Right ventricle myocardium superior (tissue), 1 donor: ENCODE measurements at places on chromosomes 11 and 22. TPM values are rescaled to one million over a fixed set of nuclear protein-coding genes. Genes with fewer than 3 reads are reported as not detected.

- no peak for DNase-seq
Measured at GRCh38 chr22:19928207-19928606, 13.4 kb upstream of the COMT start.

- DNase-seq = no peak
Measured at GRCh38 chr22:44451016-44451415, 47.0 kb downstream of the RTL6 start.

Gene C11orf91
- not detected for total RNA-seq

DNA sequence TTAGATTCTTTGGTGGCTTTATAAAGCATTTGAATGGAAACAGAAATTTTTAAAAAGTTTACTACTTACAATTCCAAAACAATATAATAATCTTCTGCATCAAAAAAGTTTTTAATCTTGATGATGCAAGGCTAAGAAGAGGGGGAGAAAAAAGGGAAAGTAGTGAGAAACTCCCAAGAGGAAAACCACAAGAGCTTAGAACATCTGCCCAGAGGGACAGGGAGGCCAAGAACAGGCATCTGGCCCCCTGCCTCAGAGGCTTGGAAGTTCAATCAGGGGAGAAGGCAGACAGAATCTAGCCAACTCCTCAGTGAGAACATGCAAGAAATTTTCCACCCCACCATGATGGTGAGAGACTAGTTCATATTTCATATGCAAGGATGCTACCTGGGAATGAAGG, 23.8 kb upstream of the TTC28 start:
- no peak for DNase-seq

DNA sequence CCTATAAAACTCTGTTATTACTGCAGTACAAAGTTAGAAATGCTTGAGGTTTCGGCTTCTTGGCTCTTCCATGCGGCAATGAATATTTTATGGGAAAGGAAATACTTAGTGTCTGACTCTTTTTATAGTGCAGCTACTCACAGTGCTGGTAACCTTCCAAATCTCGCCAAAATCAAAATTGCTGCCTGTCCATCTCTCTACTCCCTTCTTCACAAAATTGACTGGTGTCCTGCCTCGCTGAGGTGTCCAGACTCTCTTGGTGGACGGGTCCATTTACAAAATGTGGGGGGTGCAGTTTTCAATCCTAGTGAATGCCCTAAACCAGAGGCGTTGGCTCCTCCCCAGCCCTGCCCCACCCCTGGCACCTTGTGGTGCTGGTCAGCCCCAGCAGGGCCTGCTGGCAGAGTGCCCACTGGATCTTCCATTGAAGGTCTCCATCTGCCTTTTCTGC, 73.5 kb downstream of the ZBTB16 start:
- DNase-seq = peak; percentile 64

Gene ASCC2
- 28.5 TPM for total RNA-seq

Gene OR51B4
- total RNA-seq = not detected

DNA sequence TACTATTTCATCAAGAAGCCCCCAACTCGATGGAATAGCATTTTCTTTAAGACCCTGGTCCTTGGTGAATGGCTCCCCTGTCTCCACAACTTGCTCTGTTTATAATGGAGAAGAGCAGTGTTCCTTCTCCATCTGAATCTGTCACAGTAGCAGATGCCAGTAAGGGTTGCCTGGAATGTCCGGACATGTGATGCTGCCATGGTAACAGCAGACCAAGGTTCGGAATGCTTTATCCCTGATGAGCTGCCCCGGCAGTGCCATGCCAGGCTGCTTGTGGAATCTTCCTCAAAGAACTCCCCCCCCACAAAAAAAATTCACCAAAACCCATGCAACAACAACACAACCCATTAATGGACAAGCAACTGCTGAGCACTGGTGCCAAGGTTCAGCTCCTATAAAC, 72.5 kb downstream of the KCNC1 start:
- DNase-seq = no peak

Gene FGF19
- total RNA-seq = not detected

Gene TMEM151A
- not detected for total RNA-seq

DNA sequence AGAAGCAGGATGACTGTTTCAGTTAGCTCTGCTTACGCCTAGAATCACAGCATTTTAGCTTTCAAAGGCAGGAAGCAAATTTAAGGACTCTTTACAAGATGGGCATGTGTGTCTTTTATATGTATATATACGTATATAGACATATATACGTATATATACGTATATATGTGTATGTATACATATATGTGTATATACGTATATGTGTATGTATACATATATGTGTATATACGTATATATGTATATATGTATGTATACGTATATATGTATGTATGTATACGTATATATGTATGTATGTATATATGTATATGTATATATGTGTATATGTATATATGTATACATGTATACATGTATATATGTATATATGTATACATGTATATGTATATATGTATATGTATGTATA, 111.1 kb downstream of the FBXO7 start:
- no peak for DNase-seq

GRCh38 chr22:35736701-35737100, 19.0 kb downstream of the APOL5 start:
- DNase-seq = no peak

Gene CABP4
- total RNA-seq = 0.75 TPM

GRCh38 chr11:75537740-75538139, 12.0 kb upstream of the GDPD5 start:
- no peak for DNase-seq

DNA sequence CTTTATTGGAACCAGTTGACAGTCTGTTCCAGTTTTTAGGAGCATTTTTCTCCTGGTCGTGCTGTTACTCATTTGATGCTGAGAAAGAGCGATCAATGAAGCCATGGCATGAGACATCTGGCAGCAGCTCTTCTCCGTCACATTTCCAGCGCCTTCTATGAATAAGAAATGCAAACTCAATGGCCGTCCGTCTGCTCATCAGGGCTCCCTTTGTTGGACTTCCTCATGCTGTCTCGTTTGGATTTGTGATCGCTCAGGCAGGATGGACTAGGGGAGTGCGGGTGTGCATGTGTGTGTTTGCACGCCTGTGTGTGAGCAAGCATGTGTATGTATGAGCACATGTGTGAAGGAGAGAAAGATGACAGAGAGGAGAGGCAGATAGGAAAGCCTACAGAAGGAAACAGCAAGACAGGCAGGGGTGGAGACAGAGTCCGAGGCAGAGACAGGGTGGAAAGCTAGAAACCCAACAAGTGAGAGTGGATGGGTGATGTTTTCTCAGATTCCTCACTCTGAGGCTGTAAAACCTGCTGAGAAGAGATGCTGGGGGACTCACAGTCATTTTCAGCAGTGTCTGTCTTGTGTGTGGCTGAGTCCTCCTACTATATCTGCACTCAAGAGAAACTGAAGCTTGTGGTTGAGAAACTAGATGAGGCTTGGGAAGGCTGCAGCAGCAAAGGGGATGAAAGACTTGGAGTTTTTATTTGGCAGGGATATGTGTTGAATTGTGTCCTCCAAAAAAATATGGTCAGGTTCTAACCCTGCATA, 56.0 kb upstream of the CLMP start:
- DNase-seq = no peak

DNA sequence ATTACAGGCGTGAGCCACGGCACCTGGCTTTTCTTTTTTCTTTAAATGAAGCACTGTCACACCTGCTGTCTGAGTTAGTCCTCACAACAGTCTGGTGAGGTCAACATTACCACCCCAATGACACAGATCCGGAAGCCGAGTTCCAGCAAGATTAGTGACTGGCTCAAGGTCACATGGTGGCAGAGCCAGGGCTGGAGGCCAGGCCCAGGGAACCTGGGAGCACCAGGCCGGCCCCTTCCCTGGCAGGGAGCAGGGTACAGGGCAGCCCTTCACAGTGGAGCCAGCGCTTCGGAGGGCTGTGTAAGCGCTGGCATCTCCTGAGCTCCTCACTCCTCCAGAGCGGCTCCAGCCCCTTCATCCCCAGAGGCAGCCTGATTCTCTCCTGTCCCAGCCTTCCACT, 118.7 kb downstream of the ST3GAL4 start:
- DNase-seq = peak; percentile 55

Gene KCNK7
- total RNA-seq = 0.81 TPM

GRCh38 chr22:41538583-41538982, 5.7 kb downstream of the POLR3H start:
- DNase-seq = no peak

GRCh38 chr22:17796695-17797094, 22.4 kb upstream of the BID start:
- DNase-seq = no peak

DNA sequence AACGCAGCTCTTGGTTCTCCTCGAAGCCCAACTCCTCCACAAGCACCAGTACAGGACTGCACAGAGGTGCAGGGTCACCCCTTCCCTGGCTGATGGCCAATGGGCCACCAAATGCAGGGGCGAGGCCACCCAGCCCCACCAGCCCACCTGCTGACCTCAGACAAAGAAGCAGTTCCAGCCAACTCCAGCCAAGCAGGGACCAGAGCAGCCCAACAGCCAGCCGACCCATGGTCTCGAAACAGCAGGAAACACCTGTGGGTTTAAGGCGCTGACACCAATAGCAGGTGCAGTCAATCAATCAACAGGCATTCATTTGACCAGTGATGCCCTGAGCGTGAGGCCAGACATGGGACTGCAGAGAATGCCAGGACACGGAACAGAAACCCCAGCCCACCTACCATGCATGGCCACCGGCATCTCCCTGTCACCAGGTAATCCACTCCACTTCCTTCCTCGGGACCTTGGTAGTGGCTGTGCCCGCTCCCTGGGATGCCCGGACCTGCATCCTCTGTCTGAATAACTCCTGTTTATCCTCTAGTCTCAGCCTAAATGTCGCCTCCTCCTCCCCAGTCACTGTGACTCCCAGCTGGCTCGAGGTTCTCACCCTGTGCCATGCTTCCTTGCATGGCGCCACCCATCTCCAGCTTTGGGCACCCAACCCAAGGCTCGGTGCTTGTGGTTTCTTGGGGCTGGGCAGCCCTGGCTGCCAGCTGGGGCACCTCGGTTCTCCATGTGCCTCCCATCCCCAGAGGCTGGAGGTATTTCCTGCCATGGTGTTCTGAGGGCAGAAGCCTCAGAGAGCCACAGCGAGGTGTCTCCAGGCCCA, 1475.4 kb downstream of the BRD1 start:
- DNase-seq = peak; percentile 10

DNA sequence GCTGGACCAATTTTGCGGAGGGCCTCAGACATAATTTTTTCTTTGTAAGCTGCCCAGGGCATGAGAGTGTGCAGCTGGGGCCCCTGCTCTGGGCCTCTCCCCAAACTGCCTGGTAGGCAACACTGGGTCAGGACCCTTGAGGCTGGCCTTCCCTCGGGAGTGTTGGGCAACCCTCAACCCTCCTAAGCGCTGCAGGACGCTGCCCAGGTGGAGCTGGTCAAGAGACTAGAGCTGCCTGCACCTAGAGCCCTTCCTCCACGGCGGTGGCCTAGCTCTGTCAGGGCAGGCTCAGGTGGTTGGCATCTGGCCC, 505 bp upstream of the TMEM132A start:
- DNase-seq = no peak

- peak; percentile 95 for DNase-seq
Measured at GRCh38 chr11:43987384-43988039, 45.1 kb downstream of the C11orf96 start.

DNA sequence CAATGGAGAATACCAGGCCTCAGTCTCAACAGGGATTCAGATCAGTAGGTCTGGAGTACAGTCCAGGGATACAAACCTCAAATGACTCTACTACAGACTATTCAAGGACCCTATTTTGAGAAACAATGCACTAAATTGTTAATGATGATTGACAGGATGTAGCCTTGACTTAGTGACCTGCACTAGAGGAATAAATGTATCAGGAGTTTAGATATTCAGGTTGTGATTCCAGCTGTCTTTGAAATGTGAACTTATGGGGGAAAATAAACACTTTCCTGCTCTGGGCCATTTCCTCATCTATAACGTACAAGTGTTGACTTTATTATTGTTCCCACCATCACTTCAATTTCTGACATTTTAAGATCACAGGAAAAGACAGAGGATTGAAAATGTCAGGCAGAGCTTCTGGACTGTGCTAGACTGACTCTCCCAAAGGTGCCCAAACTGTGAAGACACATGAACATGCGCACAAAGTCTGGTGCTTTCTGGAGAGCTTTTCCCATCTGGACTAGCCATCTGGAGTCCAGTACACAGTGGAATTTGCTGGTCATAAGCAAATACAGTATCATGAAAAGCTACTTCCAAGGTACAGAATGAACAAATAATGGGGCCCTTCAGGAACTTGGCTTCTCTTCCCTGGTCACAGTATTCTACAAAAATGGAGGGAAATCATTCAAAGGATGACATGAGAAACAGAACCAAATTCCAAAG, 110.4 kb downstream of the USP35 start:
- DNase-seq = no peak

Gene PAX6
- total RNA-seq = not detected

GRCh38 chr11:67382276-67383136, 9.1 kb upstream of the CLCF1 start:
- peak; percentile 88 for DNase-seq

- no peak for DNase-seq
Measured at GRCh38 chr11:69971741-69972140, 106.4 kb upstream of the ANO1 start.

GRCh38 chr11:103730131-103730940, 306.1 kb upstream of the DDI1 start:
- DNase-seq = no peak

GRCh38 chr22:35846804-35847203, 129.1 kb downstream of the APOL5 start:
- no peak for DNase-seq

DNA sequence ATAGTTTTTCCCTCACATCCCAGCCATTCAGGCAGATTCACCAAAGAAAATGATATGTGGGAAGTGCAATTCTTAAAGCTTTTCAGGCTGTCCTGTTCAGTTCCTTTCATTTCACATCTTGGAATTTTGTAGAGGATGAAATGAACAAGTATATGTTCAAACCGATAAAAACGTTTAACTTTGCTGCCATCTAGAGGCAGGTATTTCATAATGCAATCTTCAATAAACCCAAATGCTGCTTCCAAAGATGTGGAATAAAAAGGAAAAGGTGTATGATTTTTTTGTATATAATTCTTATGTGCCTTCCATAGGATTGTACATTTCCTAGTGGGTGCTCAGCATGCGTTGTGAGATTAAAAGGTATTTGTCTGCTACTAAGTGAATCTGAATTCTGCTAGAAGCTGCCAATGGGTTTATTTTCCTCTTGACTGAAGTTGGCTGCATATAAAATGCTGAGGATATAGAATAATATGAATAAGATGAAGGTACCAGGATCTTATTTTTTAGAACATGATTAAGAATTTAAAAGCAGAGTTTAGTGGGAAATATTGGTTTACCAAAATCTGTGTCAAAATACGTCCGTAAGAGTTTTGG, 199.3 kb downstream of the PGR start:
- DNase-seq = no peak

- no peak for DNase-seq
Measured at GRCh38 chr11:132539590-132540368, 992.5 kb downstream of the OPCML start.

Gene BTG4
- total RNA-seq = not detected

- no peak for DNase-seq
Measured at GRCh38 chr11:8747173-8747572, 64.6 kb downstream of the RPL27A start.

DNA sequence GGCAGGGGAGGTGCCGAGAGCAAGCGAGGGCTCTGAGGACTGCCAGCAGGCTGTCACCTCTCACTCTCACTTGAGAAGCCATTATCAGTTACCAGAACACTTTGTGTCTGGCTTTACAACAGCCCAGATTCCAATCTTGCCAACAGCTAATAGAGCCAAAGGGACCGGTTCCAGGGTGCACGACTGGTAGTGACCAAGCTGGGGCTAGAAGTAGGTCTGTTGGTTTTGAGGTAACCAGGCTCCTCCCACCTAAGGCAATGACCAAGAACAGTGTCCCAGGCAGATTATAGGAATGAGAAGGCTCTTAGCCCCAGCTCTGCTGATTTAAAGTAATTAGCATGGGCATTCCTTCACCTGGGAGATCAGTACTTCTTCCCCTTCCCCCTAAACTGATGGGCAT, 7.2 kb upstream of the IL10RA start:
- DNase-seq = no peak

Gene ART1
- 2.3 TPM for total RNA-seq

Gene SLC43A1
- 5.4 TPM for total RNA-seq
